ENCODE measurements at places on chromosomes 6 and 20. TPM values are rescaled to one million over a fixed set of nuclear protein-coding genes. Genes with fewer than 3 reads are reported as not detected.

DNA sequence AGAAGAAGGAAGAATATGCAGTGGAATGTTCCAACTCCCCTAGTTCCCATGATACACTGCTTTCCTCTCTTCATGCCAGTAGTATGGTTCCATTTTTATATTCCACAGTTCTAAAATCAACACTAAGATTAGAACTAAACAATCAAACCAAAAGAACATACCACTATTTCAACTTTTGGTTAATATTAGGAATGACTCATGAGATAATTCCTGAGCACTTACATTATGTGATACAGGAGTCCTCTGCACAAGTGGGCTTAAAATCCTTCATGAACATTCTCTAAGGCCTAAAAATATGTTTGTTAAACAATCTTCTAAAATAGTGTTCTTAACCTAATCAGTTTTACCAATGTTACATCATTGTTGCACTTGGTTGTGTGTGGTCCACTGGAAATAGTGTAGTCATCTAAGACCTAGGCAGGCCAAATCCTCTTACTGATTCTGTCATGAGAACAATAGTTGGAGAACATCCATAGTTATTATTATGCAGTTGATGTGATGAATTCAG is 30.3 kb upstream of the RCAN2 start:
- no peak for DNase-seq

RCAN2 gene
- total RNA-seq, result 11.5 TPM

CALHM6 gene
- 6.9 TPM for total RNA-seq

DNA sequence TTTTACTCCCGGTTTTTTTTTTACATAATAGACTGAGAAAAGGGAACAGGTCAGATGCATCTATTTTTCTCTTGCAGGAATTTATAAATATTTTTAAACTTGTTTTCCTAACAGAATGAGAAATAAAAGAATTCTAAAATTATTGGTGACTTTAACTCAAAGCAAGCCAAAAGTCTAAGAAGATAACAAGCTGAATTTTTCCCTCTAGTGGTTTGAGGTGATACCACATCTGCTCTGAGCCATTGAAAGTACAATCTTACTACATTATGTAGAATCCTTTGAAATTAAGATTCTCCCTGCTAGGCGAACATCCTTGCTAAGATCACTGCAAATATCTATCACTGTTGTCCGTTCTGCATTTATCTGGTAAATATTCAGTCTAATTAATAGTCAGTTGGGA is 10.7 kb upstream of the STMND1 start:
- no peak for DNase-seq

GRCh38 chr6:133983099-133983939 is 30.3 kb downstream of the TBPL1 start:
- DNase-seq, result peak; percentile 15

BPIFB2 gene
- not detected for total RNA-seq

GRCh38 chr6:158900663-158901312 is 81.6 kb upstream of the EZR start:
- no peak for DNase-seq
